Endothelial cell of umbilical vein (primary cell): ENCODE measurements at places on chromosomes 11 and 22. TPM values are rescaled to one million over a fixed set of nuclear protein-coding genes. Genes with fewer than 3 reads are reported as not detected.
A peak's percentile ranks its signal among the peaks of the same experiment; 100 is the strongest.

DNA sequence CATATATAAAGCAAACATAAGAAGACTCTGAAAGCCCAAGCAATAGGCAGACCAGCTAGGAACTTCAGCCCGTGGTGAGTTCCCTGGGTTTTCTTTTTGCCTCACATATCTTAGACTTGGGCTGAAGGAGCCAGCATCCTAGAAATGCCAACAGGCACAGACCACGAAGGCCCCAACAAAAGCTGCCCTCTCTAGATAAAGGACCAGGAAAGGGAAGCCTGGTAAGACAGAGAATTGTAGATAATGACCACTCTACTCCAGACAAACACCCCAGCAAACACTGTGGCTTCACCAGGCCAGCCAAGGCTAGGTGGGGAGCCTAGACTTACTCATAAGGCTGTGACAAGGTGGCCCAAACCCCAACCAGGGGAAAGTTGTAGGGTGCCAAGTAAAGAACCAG is 11.2 kb downstream of the GAL start:
- H3K27me3 ChIP-seq: peaks cover 17% of the 10 kb centered on the region
- no peak overlapping the region for H3K27ac ChIP-seq
- H3K4me1 ChIP-seq: no peaks in the 10 kb centered on the region
- no peaks in the 10 kb centered on the region for H3K36me3 ChIP-seq
- no peak overlapping the region for H3K4me3 ChIP-seq
- no peak for DNase-seq

DNA sequence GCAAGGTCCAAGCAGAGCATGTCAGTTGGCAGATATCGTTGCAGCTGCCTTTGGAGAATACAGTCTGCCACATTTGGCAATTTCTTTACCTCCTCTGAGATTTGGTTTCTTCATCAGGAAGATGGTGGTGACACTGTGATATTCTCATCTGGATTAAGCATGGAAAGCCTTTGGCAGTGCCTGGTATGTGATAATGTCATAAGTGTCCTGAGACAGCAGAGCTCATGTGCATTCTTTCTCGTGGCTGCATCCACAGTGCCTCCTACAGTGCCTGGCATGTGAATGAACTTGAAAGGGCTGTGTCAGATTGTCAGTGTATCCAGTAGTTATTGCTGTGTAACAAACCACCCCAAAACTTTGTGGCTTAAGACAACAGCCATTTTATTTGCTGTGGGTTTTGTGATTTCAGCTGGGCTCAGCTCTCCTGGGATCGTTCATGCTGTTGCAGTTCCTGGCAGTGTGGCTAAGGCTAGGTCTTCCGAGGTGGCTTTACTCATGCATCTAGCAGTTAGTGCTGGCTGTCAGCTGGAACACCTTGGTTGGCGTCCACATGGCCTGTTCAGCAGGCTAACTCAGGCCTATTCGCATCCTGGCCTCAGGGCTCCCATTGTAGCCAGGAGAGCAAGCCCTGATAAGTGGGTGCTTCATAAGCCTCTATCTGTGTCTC is 35.7 kb upstream of the MICAL2 start:
- H3K27me3 ChIP-seq: no peaks in the 10 kb centered on the region
- peaks cover 2% of the 10 kb centered on the region for H3K4me1 ChIP-seq
- no peak overlapping the region for H3K4me3 ChIP-seq
- DNase-seq: no peak

- H3K27ac ChIP-seq: no peak overlapping the region
- H3K36me3 ChIP-seq: no peaks in the 10 kb centered on the region
- no peaks in the 10 kb centered on the region for H3K27me3 ChIP-seq
Observed at GRCh38 chr22:46362203-46362933, 26.9 kb downstream of the TRMU start.

DNA sequence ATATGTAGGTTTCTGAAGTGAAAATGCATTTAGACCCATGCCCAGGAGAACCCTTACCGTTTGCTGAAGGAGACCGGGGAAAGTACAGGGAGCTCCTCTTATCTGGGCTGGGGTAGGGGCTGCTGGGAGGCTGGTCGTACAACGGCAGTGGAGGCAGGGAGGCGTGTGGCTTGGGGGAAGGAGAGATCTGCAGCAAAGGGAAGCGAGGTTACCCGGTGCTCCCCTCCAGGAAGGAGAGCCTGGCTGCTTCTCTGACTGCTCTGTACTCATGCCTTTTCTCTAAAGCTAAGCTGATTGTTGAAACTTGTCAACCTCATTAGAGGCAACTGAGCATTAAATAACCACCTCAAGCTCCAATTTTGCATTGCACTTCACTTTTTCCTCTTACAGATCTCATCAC is 27.2 kb downstream of the ATG16L2 start:
- no peaks in the 10 kb centered on the region for H3K27me3 ChIP-seq
- H3K36me3 ChIP-seq: peaks cover 6% of the 10 kb centered on the region
- peaks cover 5% of the 10 kb centered on the region for H3K4me1 ChIP-seq
- H3K27ac ChIP-seq: no peak overlapping the region

The DDI1 gene
- total RNA-seq: not detected in 2 replicates

DNA sequence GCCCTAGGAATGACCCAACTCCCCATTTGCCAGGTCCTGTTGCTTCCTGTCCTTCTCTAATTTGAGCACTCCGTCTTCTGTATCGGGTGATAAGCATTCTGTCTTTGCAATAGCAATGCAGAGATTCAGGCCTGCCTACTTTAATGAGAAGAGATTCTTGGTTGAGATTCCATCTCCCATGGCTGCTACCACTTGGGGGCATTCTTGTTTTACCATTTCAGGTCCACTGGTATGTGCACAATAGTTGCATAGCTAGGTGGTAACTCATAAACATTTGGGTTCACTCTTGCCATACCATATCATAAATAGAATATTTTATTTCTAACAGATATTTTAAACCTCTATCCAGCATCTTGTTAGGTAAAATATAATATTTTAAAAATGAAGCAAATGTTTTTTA is 34.4 kb upstream of the CALCB start:
- H3K27ac ChIP-seq: no peak overlapping the region
- H3K4me1 ChIP-seq: no peaks in the 10 kb centered on the region
- H3K27me3 ChIP-seq: no peaks in the 10 kb centered on the region
- no peak overlapping the region for H3K4me3 ChIP-seq

- H3K4me1 ChIP-seq: peaks cover 33% of the 10 kb centered on the region
- no peak overlapping the region for H3K4me3 ChIP-seq
- H3K27ac ChIP-seq: peak overlapping the region; percentile 88
- no peaks in the 10 kb centered on the region for H3K27me3 ChIP-seq
- H3K36me3 ChIP-seq: peaks cover 17% of the 10 kb centered on the region
Observed at GRCh38 chr11:12234221-12234620, 123.8 kb downstream of the MICAL2 start.

DNA sequence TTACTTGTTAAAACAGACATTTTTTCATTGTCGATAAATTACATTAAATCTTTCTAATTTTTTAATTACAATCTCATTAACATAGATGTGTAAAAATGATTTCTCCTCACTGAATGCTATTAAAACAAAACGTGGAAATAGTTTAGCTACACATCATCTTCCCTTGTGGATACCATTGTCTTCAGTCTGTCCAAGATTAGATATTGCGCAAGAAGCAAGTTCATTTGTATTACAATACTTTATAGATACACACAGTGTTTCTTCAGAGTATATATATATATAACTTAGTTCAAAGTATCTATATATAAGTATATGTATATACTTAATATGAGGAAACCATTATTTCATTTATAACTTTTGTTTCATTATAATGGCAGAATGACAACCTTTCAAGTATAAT is 883.3 kb upstream of the CNTN5 start:
- H3K27me3 ChIP-seq: no peaks in the 10 kb centered on the region
- H3K27ac ChIP-seq: no peak overlapping the region
- H3K36me3 ChIP-seq: no peaks in the 10 kb centered on the region
- no peak overlapping the region for H3K4me3 ChIP-seq

- H3K27ac ChIP-seq: no peak overlapping the region
- DNase-seq: no peak
- H3K36me3 ChIP-seq: no peaks in the 10 kb centered on the region
- H3K27me3 ChIP-seq: peaks cover 7% of the 10 kb centered on the region
- H3K4me3 ChIP-seq: no peak overlapping the region
Observed at GRCh38 chr22:36166518-36167220, 6.1 kb upstream of the APOL3 start.

DNA sequence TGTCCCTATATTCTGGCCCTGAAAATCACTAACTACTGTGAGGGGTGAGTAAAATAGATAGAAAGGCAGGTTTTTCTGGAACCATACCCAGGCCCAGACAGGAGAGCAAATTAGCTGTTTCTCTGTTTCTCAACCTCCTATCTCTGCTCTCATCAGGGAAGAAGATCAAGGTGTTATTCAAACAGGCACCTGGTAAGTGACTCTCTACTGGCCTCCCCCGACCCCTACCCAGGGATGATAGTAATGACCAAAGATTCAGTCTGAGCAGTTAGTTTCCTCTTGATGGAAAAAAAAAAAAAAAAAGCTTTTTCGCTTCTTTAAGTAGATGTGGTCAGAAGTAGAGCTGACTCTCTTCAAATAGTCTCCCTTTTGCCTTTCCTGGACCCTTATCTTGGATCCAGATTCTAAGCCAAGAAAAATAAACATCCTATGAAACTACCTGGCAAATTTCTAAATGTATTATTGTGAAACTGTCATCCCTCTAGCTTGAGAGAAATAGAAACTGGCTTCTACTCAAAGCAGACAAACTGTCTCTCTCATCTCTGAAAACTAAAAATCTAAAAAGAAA is 9.9 kb downstream of the LRRC4C start:
- H3K27me3 ChIP-seq: no peaks in the 10 kb centered on the region
- H3K4me3 ChIP-seq: no peak overlapping the region
- no peak overlapping the region for H3K27ac ChIP-seq

The HSPB2 gene
- total RNA-seq: not detected in 2 replicates

The ZP1 gene
- not detected in 2 replicates for total RNA-seq

DNA sequence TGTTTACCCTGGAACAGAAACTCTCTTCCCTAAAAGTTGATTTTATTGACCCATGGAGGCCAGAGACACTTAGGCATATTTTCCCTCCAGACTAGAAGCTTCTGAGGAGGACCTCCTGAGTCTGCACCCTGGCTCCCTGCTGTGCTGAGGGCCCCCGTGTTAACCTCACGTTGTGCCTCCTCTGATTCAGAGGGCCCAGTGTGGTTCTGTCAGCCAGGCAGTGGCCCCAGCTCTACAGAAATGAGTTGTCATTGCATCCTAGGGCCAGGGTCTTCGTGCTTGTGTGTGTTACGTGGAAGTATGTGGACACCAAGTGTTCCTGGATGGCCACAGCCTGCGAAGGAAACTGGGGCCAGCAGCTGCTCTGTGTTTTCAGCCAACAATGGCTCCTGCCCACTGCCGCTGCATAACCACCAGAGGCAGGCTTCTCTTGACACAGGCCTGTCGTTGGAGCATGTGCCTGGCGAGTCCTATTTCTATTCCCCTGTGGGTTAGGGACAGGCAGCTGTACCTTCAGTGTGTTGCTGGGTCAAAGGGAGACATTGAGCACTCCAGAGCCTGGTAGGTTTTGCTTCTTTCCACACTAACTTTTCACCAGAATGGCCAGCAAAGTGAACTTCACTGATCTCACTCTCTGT is 44.5 kb downstream of the MED15 start:
- H3K36me3 ChIP-seq: peaks cover 9% of the 10 kb centered on the region
- peak overlapping the region; percentile 80 for H3K27ac ChIP-seq
- no peak overlapping the region for H3K4me3 ChIP-seq

The USP2 gene
- 1.1 and 1.2 TPM in 2 replicates for total RNA-seq
